Mucosa of gallbladder (tissue), 1 donor: ENCODE measurements at places on chromosomes 6 and 20. TPM values are rescaled to one million over a fixed set of nuclear protein-coding genes. Genes with fewer than 3 reads are reported as not detected.

The PROKR2 gene
- total RNA-seq: not detected

- no peak for DNase-seq
These were observed 10.7 kb upstream of the TNFAIP3 start for GRCh38 chr6:137856138-137856898.

The CUL9 gene
- 50.0 TPM for total RNA-seq

The CST2 gene
- total RNA-seq: not detected

DNA sequence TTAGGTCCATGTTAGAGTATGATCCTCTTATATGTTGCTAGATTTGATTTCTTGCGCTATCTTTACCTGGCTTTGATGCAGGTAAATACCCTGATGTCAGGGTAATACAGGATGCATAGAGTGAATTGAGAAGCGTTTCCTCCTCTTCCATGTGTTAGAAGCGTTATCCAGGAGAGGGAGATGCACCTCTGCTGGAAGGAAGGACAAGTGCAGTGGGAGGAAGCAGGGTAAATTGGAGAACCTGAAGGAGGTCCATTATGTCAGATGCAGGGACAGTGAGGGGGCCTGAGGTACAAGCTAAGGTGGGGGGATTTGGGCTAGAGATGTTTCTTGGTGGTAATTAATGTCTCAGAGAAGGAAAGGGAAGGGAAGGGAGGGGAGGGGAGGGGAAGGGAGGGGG lies 7.7 kb downstream of the SHLD1 start:
- DNase-seq: no peak

GRCh38 chr20:36391955-36392354 lies 85.8 kb downstream of the DLGAP4 start:
- no peak for DNase-seq

- DNase-seq: no peak
These were observed 35.8 kb downstream of the HLA-DMB start for GRCh38 chr6:32905078-32905477.

DNA sequence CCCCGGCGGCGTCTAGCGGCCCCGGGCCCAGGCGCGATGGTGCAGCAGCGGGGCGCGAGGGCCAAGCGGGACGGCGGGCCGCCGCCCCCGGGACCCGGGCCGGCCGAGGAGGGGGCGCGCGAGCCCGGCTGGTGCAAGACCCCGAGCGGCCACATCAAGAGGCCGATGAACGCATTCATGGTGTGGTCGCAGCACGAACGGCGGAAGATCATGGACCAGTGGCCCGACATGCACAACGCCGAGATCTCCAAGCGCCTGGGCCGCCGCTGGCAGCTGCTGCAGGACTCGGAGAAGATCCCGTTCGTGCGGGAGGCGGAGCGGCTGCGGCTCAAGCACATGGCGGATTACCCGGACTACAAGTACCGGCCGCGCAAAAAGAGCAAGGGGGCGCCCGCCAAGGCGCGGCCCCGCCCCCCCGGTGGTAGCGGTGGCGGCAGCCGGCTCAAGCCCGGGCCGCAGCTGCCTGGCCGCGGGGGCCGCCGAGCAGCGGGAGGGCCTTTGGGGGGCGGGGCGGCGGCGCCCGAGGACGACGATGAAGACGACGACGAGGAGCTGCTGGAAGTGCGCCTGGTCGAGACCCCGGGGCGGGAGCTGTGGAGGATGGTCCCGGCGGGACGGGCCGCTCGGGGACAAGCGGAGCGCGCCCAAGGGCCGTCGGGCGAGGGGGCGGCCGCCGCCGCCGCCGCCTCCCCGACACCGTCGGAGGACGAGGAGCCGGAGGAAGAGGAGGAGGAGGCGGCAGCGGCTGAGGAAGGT lies 715 bp downstream of the SOX12 start:
- DNase-seq: peak; percentile 50

DNA sequence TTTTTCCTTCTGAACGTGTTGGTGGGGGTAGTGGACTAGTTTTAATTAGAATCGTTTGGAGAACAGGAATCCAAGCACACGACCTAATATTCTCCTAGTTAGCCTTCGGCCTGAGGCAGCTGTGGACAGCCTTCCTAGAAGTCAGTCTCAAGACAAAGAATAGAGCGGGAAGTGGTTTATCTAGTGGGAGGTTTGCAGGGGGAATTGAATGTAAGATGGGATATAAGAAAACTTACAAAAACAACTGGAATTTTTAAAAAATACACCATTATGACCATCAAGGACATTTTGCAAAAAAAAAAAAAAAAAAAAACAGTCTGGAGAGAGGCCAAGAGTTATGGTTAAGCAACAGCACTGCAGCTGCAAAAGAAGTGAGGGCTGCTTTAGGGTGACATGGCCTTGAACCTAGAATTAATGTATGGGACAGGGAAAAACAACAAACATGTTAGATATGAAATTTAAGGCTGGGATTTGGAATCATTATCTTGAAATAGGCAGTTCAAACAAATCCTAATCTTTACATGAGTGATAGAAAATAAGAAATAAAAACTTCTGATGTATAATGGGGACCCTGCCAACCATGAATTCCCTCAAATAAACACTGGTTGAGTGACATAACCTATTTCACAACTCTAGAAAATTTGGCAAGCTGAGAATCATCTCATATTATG lies 40.2 kb downstream of the PLAGL1 start:
- DNase-seq: no peak

- DNase-seq: no peak
These were observed 203.3 kb upstream of the IMPG1 start for GRCh38 chr6:76275746-76276145.

GRCh38 chr6:135054226-135054568 lies 425 bp downstream of the HBS1L start:
- no peak for DNase-seq

GRCh38 chr6:33411632-33412005 lies 805 bp downstream of the PHF1 start:
- DNase-seq: no peak
